ENCODE measurements at places on chromosomes 11 and 22. TPM values are rescaled to one million over a fixed set of nuclear protein-coding genes. Genes with fewer than 3 reads are reported as not detected.

GRCh38 chr11:62694455-62695167 lies 5.3 kb upstream of the LRRN4CL start:
- peak; percentile 82 for DNase-seq

- DNase-seq = no peak
Measured at GRCh38 chr11:74860743-74861142, 88.1 kb downstream of the XRRA1 start.

DNA sequence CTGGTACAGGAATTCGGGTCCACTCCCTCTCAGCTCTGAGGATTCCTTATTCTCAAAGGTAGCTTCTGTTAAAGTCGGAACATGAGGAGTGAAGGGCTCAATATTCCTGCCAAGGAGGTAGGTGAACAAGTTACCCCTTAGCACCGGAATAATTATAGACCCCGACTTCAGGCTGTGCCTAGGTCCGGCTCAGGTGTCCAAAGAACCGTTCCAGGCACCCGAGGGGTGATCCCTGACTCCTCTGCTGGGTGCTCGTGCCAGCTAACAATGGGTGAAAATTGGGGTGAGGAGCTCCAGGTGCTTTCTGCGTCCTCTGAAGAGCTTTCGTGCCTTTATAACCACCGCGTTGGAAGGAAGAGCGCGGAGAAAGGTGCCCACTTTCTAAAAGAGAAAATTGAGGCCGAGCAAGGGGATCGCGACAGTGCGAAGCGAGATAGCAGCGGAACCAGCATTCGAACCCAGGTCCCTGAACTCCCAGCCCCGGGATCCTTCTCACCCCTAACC lies 393 bp downstream of the CYB561A3 start:
- DNase-seq = no peak

DNA sequence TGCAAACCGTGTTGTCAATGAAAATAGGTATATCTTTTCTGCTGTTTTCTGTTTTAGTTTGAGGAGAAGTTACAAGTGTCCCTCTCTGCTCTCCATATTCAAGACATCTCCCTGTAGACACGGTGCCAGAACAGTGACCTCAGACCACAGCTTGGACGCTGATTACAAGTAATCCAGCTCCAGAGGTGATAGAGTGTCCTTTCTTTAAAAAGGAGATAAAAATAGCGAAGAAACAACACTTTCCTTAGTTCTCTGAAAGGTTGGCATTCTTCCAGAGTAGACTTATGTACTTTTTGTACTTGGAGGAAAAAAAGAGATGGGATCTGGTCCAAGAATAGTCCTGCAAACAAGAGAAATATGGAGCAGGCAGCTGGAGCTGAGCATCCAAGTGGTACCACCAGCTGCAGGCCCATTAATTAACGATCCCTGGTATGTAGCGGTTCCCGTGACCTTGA lies 43.0 kb upstream of the WT1 start:
- DNase-seq = no peak

GRCh38 chr11:130315354-130315970 lies 745 bp upstream of the ZBTB44 start:
- DNase-seq = no peak

RFPL3 gene
- total RNA-seq = not detected
